Activated CD4-positive, alpha-beta T cell treated with anti-CD3 and anti-CD28 coated beads for 36 hours (primary cell): ENCODE measurements at places on chromosomes 5 and 9. TPM values are rescaled to one million over a fixed set of nuclear protein-coding genes. Genes with fewer than 3 reads are reported as not detected.

Gene NOL8
- 57.7 TPM for total RNA-seq

Gene SPATA31C1
- not detected for total RNA-seq

Gene SMC5
- total RNA-seq, result 39.0 TPM

Gene KCNT1
- not detected for total RNA-seq

Gene SGCD
- total RNA-seq, result not detected
